Thoracic aorta (tissue), 2 donors: ENCODE measurements at places on chromosomes 6 and 20.

- no peak for DNase-seq
Observed at GRCh38 chr20:37394543-37395409, 48.8 kb downstream of the SRC start.

DNA sequence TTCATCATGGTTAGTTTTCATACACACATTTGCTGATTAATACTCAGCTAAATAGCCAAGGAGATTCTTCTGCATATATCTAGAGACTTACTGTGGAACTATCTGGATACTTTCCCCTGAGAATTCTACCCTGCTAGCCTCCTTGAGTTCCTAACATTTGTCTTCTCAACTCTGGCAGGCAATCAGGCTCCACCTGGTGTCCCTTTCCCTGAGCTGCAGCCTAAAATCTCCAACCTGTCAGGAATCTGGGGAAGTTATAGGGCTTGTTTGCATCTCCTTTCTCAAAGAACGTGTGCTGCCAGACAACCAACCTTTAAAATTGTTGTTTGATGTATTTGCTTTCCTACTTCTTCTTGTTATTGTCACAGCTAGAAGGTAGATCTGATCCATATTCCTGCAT is 73.4 kb downstream of the FUT9 start:
- no peak for DNase-seq

GRCh38 chr6:73207221-73207837 is 18.0 kb downstream of the KHDC1L start:
- DNase-seq: no peak

- DNase-seq: no peak
Observed at GRCh38 chr6:104095661-104096416, 763.9 kb downstream of the HACE1 start.

GRCh38 chr6:81997090-81997926 is 244.8 kb upstream of the TENT5A start:
- no peak for DNase-seq

- no peak for DNase-seq
Observed at GRCh38 chr6:153044295-153044694, 41.8 kb upstream of the MTRF1L start.

DNA sequence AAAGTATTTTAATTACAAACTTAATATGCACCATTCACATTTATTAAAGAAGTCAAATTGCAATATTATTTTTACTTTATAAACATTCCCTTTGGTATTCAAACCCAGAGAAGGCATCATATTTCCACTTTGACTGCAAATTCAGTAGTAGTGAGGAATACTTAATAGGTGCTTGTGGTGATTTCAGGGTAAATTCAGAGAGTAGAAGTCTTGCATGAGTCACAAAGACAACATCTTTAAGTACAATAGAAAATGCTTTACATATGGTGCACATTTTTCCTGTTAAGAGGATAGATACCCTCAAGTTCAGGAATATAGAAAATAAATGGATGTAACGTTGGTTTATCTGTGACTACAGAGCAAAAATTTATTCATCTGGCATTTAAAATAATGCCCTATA is 390.2 kb downstream of the TENT5A start:
- no peak for DNase-seq

DNA sequence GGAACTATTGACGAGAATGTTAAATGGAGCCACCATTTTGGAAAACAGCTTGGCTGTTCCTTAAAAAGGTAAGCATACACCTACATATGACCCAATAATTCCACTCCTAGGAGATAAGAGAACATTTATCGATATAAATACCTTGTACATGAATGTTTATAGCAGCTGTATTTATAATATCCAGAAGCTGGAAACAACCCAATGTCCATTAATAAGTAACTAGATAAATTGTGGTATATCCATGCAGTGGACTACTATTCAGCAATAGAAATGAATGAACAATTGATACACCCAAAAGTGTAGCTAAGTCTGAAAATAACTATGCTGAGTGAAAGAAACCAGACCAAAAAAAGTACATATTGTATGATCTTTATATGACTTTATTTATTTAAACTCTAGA is 42.2 kb upstream of the ADIG start:
- DNase-seq: no peak

DNA sequence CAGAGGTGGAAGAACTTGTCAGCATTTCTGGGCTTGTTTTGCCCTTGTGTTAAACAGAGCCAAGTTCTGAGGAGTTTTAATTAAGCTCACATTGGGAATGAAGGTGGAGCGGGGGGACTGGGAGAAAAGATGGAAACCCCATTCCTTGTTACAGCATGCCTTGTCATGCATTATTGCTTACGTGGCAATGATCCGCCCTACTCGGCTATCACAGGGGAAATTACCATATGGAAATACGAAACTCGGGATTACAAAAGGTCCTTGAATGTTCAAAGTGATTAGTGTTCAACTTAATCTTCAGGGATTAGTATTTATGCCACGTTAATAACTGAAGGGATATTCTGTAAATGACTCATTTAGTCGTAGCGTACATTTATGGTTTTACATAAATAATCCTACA is 86.4 kb downstream of the MAP3K7 start:
- DNase-seq: no peak

- DNase-seq: no peak
Observed at GRCh38 chr6:6131492-6132109, 124.9 kb upstream of the NRN1 start.

- peak; percentile 14 for DNase-seq
Observed at GRCh38 chr6:141326426-141326825, 806.3 kb upstream of the GJE1 start.

DNA sequence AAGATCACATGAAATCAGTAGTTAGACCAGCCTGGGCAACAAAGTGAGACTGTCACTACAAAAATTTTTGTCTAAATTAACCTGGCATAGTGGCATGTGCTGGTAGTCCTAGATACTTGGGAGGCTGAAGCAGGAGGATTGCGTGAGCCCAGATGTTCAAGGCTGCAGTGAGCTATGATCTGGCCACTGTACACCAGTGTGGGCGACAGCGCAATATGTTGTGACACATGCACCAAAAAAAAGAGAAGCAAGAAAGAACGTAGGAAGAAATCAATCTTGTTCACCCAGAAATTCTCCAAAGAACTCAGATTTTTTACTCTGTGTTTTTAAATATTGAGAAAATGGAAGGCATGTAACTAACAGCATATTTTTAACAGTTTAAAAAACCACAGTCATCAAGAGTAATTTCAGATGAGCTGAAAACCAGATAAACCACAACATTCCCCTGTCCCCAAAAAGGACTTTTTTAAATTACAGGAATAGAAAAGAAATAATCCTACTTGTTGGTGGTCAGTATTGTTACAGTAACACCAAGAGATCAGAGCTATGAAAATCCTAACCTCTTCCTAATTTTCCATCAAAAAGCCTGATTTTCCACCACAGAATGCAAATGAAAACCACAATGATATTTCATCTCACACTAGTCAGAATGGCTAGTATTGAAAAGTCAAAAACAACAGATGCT is 240.2 kb downstream of the KHDC1L start:
- no peak for DNase-seq

DNA sequence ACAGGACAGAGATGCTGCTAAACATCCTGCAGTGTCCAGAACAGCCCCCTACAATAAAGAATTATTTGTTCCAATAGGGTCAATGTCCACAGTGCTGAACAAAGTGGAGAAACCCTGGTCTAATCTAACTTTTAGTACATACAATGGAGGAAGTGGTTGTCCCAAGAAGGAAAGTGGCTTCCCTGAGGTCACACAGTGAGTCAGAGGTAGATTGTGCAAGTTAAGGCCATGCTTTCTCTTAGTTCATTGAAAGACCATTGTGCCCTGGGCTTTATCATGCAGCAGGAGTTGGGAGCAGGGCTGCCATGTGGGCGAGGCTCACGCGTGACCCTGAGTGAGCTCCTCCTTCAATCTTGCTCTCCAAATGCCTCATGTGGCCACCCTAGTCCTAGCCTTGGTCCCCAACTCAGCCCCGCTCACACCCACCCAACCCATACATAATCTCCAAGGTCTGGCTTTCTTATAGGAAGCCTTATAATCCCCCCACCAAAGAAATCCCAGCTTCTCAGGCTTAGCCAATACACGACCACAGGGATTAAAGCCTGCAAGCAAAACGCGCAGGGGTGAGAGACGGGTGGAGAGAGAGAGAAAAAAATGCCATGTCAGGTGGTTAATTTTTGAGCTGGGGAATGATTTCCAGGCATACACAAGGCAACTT is 19.9 kb downstream of the SLC13A3 start:
- DNase-seq: no peak

GRCh38 chr6:158053377-158054313 is 72.0 kb downstream of the SYNJ2 start:
- DNase-seq: no peak

DNA sequence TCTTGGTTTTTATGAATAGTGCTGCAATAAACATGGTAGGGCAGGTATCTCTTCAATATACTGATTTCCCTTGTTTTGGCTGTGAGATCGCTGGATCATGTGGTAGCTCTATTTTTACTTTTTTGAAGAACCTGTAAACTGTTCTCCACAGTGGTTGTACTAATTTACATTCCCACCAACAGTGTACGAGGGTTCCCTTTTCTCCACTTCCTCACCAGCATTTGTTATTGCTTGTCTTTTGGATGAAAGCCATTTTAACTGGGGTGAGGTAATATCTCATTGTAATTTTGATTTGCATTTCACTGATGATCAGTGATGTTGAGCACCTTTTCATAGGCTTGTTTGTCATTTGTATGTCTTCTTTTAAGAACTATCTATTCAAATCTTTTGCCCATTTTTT is 8.0 kb upstream of the ARG1 start:
- DNase-seq: no peak

DNA sequence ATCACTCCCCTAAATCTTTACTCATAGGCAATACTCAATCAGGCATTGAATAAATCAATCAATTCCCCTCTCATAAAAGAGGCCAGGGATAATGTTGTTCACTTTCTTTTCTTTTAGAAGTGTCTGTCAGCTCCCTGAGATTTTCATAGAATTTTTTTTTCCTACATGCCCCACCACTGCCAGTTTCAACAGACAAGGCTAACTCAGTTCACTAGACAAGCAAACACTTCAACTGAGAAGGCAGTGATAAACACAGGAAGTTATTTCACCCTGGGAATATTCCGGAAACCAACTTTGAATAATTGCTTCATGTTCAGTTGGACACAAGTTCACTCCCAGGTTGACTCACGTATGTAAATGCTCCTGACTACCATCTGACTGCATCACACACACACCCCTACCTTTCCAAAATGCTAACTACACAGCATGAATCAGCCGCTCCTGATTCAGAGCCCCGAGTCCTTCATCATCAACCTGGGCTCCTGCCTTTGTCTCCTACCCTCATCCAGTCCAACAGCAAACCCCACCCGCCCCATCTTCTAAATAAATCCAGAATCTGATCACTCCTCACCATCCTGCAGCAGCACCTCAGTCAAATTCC is 143.9 kb downstream of the BCAS1 start:
- no peak for DNase-seq

DNA sequence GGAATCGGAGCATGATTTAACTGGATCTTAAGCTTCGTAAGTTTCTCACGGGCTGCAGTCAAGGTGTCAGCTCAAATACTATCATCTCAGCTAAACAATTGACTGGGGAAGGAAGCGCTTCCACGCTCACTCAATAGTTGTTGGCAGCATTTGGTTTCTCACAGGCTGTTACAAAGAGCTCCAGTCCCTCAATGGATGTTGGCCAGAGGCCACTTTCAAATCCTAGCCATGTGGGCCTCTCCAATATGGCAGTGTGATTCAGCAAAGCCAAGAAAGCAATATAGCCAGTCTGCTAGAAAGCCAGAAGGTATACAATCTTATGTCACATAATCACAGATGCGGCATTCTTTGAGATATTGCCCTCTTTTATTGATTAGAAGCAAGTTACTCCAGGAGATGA is 98.3 kb upstream of the PHACTR1 start:
- DNase-seq: no peak

DNA sequence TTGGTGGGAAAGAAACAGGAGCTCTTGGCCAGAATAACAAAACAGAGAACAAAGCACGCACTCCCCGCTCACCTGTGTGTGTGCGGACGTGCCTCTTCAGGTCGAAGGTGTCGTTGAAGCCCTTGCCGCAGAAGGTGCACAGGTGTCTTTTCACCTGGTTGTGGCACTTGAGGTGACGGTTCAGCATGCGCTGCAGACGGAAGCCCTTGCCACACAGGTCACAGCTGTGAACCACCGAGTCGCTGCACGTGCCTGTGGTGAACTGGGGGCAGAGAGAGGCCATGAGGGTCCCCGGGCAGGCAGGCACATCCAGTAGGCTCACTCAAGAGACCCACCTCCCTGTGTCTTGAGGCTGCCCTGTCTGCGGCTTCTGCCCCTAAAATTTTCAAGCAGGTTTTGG is 16.3 kb downstream of the OVOL2 start:
- no peak for DNase-seq

- no peak for DNase-seq
Observed at GRCh38 chr6:56507517-56507916, 135.2 kb downstream of the DST start.

DNA sequence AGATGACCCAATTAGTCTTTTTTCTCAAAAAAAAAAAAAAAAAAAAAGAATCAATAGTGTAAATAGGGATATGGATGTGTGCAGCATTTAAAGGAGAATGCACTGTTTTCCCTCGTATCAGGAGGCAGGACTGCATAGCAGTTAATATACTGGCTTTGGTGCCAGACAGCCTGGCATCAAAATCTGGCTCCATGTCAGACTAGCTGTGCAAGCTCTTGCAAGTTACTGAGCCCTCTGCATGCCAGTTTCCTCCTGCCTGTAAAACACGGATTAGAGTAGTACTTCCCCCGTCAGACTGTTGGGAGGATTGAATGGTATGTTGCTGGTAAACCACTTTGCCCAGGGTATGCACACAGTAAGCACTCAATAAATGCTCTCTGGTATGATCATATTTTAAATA is 594.2 kb upstream of the CHD6 start:
- no peak for DNase-seq

- DNase-seq: no peak
Observed at GRCh38 chr20:11881449-11881848, 36.2 kb upstream of the BTBD3 start.

DNA sequence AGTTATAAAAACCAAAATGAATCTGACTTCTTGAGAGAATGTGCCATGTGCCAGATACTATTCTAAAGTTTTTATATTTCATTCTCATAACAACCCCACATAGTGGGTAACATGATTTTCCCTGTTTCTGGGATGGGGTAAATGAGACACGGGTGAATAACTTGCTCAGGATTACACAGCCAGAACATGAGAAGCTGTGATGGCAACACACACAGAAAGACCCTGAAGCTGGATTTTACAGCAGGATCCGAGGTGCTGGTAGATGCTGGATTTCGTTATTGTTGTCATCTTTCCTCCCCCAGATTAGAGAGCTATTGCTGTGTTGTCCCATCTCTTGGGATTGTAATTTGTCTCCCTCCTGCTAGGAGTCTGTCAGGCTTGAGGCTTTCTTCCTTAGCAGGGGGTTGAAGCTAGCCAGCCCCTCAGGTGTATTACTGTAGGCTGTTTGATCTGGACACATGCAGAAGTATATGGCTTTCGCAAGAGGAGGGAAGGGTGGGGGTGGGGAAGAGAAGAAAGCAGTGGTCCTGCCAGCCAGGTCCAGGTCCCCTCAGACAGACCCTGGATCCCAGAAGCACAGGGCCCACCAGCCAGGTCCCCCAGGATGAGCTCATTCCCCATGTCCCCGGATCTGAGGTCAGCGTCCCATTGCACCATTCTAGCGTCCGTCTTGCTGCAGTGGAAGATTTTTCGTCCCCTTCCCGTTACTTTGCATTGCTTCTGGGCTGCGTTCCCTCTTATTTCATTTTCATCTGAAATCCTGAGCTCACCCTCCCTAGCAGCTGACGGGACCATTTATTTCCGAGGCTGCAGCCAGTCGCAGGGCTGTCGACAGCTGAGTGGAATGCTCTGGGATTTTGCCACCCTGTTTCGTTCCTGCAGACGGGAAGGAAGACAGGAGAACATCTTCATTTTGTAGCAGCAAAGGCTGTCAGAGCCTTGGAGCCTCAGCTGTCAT is 7.3 kb upstream of the KCNG1 start:
- no peak for DNase-seq
